Neural crest cell (in vitro differentiated cells): ENCODE measurements at places on chromosomes 12 and 14. TPM values are rescaled to one million over a fixed set of nuclear protein-coding genes. Genes with fewer than 3 reads are reported as not detected.

DNA sequence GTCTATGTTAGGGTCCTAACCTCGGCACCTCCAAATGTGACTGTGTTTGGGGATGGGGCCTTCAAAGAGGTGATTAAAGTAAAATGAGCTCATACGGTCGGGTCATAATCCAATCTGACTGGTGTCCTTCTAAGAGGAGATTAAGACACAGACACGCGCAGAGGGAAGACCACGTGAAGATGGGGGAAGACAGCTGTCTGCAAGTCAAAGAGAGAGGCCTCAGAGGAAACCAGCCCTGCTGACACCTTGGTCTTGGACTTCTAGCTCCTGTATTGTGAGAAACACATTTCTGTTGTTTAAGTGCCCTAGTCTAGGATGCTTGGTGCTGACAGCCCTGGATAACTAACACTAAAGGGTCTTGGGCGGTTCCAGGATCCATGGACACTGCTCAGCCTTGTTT lies 109.6 kb downstream of the DICER1 start:
- no peak overlapping the region for H3K27ac ChIP-seq
- peaks cover 6% of the 10 kb centered on the region for H3K27me3 ChIP-seq
- H3K4me3 ChIP-seq, result no peak overlapping the region
- peaks cover 7% of the 10 kb centered on the region for H3K4me1 ChIP-seq

Gene SLC5A8
- total RNA-seq, result not detected in 2 replicates

- H3K27me3 ChIP-seq, result peaks cover 6% of the 10 kb centered on the region
- DNase-seq, result no peak
- no peaks in the 10 kb centered on the region for H3K36me3 ChIP-seq
Observed at GRCh38 chr14:92400579-92401444, 77.8 kb downstream of the SLC24A4 start.

Gene COL2A1
- total RNA-seq, result 384 and 386 TPM in 2 replicates

GRCh38 chr14:95445676-95446075 lies 70.8 kb downstream of the SYNE3 start:
- H3K27ac ChIP-seq, result no peak overlapping the region
- no peaks in the 10 kb centered on the region for H3K36me3 ChIP-seq
- H3K27me3 ChIP-seq, result no peaks in the 10 kb centered on the region
- H3K4me3 ChIP-seq, result no peak overlapping the region
- DNase-seq, result no peak

GRCh38 chr14:37625597-37626595 lies 30.5 kb downstream of the TTC6 start:
- H3K27me3 ChIP-seq, result peaks cover 64% of the 10 kb centered on the region
- no peak for DNase-seq
- peaks cover 4% of the 10 kb centered on the region for H3K4me1 ChIP-seq
- no peak overlapping the region for H3K27ac ChIP-seq

Gene RNASE7
- not detected in 2 replicates for total RNA-seq

- H3K4me1 ChIP-seq, result no peaks in the 10 kb centered on the region
- H3K27me3 ChIP-seq, result no peaks in the 10 kb centered on the region
- no peaks in the 10 kb centered on the region for H3K36me3 ChIP-seq
- H3K27ac ChIP-seq, result no peak overlapping the region
- no peak overlapping the region for H3K4me3 ChIP-seq
Observed at GRCh38 chr12:111182382-111182781, 186.5 kb downstream of the PHETA1 start.

- no peak for DNase-seq
- peaks cover 67% of the 10 kb centered on the region for H3K4me1 ChIP-seq
- H3K27me3 ChIP-seq, result no peaks in the 10 kb centered on the region
- H3K36me3 ChIP-seq, result peaks cover 5% of the 10 kb centered on the region
- no peak overlapping the region for H3K27ac ChIP-seq
- no peak overlapping the region for H3K4me3 ChIP-seq
Observed at GRCh38 chr12:108720757-108721514, 10.4 kb downstream of the CORO1C start.

Gene SLC39A2
- 0.36 and 0.37 TPM in 2 replicates for total RNA-seq

DNA sequence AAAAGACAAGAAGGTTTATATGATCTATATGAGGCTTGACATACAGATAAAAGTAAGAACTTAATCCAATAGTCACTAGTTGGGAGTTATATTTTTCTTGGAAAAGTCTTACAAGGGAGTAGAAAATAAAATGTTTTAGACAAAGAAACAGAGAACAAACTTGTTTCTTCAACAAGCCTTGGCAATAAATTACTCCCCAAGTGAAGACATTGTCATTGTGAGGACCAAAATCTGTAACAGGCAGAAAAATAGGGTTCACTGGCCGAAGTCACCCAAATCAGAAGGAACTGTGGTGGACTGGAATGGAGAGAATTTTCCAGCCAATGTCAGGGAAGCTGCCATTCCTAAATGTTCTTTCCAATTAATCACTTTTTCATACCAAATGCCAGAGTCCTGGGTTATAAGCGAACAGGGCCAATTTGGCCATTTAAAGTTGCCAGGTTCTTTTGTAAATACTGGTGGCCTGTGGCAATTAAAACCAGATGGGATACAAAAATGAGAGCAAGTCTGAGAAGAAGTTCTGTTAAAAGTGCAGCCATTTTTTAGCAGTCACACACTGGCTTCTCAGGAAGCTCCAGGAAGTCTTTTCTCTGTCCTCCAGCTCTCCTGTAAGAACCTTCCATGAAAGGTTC lies 117.3 kb upstream of the OVCH1 start:
- no peak for DNase-seq
- no peaks in the 10 kb centered on the region for H3K4me1 ChIP-seq
- H3K4me3 ChIP-seq, result no peak overlapping the region

DNA sequence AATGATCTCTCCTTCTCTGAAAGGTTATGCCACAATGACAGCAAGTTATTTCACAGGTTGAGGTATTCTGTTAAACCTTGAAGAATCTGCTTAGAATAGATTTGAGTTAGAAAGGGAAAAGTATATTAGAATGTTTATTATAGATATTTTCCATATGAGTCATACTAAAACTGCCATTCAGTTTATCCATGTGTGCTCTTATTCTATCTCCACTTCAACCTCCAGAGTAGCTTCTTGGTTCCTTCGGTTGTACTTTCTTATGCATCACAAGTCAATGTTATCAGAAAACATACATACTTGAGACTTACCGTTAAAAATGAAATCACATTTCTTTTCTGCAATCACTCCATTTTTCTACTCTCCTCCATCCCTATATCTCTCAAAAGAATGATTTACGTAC lies 197.7 kb downstream of the BCAT1 start:
- no peak overlapping the region for H3K4me3 ChIP-seq
- no peaks in the 10 kb centered on the region for H3K27me3 ChIP-seq
- H3K27ac ChIP-seq, result no peak overlapping the region
- H3K4me1 ChIP-seq, result peaks cover 86% of the 10 kb centered on the region
- no peaks in the 10 kb centered on the region for H3K36me3 ChIP-seq

Gene KRT8
- total RNA-seq, result 8.3 and 10.3 TPM in 2 replicates

- no peaks in the 10 kb centered on the region for H3K27me3 ChIP-seq
- H3K36me3 ChIP-seq, result no peaks in the 10 kb centered on the region
- no peak overlapping the region for H3K4me3 ChIP-seq
- H3K4me1 ChIP-seq, result peaks cover 24% of the 10 kb centered on the region
Observed at GRCh38 chr12:42560977-42561376, 28.6 kb downstream of the PRICKLE1 start.

DNA sequence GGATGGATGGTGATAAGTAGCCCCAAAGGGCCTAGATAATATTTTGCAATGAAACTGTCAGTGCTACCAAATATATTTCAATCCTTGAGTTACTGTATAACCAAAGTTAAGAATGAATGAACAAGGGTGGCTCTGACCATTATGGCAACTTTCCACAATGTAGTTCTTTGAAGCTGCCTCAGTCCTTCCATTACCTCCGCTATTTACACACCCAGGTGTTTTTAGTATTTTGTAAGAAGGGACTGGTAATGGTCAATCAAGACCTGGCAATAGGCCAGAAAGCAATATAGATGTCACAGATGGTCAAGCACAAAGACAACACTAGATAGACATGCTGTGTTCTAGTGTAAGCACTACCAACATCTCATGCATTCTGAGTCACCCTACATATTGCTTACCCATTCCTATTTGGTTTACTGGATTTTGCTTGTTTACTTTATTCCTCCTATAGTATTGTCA lies 16.3 kb downstream of the DUSP16 start:
- H3K27me3 ChIP-seq, result no peaks in the 10 kb centered on the region
- DNase-seq, result no peak
- no peaks in the 10 kb centered on the region for H3K36me3 ChIP-seq
- no peak overlapping the region for H3K4me3 ChIP-seq
- H3K27ac ChIP-seq, result no peak overlapping the region
- H3K4me1 ChIP-seq, result peaks cover 19% of the 10 kb centered on the region

DNA sequence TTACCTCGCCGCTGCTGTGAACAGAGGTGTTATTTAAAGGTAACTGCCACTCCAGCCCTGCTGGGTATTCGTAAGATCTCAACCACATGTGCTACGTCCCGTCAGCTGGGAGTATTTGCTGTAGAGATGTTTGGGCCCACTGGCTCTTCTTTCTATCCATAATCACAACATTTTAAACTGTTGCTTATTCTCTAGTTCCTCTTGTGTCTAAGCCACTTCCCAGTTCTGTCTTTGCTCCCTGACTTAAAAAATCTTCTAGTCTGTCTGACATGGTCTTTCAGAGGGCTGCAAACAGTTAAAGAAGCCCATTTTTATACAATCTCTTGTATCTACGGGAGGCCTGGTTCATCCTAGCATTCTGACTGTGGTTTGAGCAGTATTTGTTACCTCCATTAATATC lies 33.2 kb upstream of the HELB start:
- no peaks in the 10 kb centered on the region for H3K36me3 ChIP-seq
- peaks cover 3% of the 10 kb centered on the region for H3K27me3 ChIP-seq
- no peak overlapping the region for H3K27ac ChIP-seq

GRCh38 chr12:21330682-21331253 lies 3.9 kb downstream of the SLCO1A2 start:
- no peaks in the 10 kb centered on the region for H3K4me1 ChIP-seq
- peaks cover 30% of the 10 kb centered on the region for H3K36me3 ChIP-seq
- DNase-seq, result no peak
- H3K4me3 ChIP-seq, result no peak overlapping the region
- no peaks in the 10 kb centered on the region for H3K27me3 ChIP-seq

Gene MED13L
- total RNA-seq, result 89.0 and 90.1 TPM in 2 replicates

DNA sequence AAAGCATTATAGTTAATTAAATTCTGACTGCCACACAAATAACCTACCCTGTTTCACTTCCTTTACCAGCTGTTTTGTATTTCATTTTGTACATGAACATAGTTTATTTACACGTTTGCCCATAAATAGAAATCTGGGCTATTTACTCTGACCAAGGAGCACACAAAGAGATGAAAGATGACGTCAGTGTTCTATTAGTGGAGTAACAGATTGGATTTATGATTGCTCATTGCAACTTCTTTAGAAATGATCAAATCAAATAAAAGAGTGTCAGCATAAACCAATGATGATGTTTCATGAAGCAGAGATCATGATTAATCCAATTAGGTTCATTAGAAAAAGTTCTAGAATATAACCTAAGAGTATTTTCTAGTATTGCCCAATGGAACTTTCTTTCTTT lies 12.0 kb upstream of the RTL1 start:
- no peaks in the 10 kb centered on the region for H3K4me1 ChIP-seq
- no peak overlapping the region for H3K4me3 ChIP-seq
- H3K27me3 ChIP-seq, result no peaks in the 10 kb centered on the region
- no peak for DNase-seq
- no peaks in the 10 kb centered on the region for H3K36me3 ChIP-seq

Gene ASIC1
- total RNA-seq, result 22.7 and 25.0 TPM in 2 replicates

- H3K4me3 ChIP-seq, result peak overlapping the region; percentile 81
- no peak for DNase-seq
- peaks cover 55% of the 10 kb centered on the region for H3K27me3 ChIP-seq
- H3K4me1 ChIP-seq, result peaks cover 29% of the 10 kb centered on the region
Observed at GRCh38 chr14:64983439-64984310, 3.0 kb upstream of the FNTB start.

GRCh38 chr12:2645460-2645859 lies 149.3 kb upstream of the FKBP4 start:
- H3K27me3 ChIP-seq, result peaks cover 4% of the 10 kb centered on the region
- DNase-seq, result no peak
- H3K27ac ChIP-seq, result no peak overlapping the region
- peaks cover 16% of the 10 kb centered on the region for H3K4me1 ChIP-seq

- no peak overlapping the region for H3K27ac ChIP-seq
- H3K4me3 ChIP-seq, result peak overlapping the region; percentile 2
- peaks cover 78% of the 10 kb centered on the region for H3K4me1 ChIP-seq
- no peak for DNase-seq
Observed at GRCh38 chr12:62629971-62630739, 163.5 kb downstream of the MON2 start.

GRCh38 chr14:38280081-38280480 lies 24.2 kb upstream of the CLEC14A start:
- H3K4me3 ChIP-seq, result no peak overlapping the region
- H3K27me3 ChIP-seq, result peaks cover 7% of the 10 kb centered on the region
- H3K4me1 ChIP-seq, result peaks cover 14% of the 10 kb centered on the region
- H3K27ac ChIP-seq, result no peak overlapping the region

Gene ZC2HC1C
- total RNA-seq, result 1.3 and 1.9 TPM in 2 replicates

DNA sequence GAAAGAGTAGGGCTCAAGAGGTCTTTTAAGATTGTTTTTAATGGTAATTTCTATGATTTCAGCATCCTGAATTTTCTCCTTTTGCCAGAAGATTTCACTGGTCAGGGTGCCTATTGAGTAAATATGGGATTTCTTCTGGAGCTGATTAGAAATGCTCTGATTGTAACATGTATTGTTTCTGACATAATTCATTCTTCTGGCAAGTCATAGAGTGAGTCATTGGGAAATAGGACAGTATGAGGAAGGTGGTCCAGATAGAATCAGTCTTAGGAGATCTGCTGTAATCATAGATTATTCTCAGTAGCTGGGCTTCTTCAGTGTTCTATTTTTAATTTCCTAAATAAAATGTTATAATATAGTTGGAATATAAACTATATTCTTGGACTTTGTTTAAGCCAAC lies 182.0 kb upstream of the NAV3 start:
- H3K27me3 ChIP-seq, result no peaks in the 10 kb centered on the region
- H3K27ac ChIP-seq, result no peak overlapping the region
- no peak overlapping the region for H3K4me3 ChIP-seq
- peaks cover 5% of the 10 kb centered on the region for H3K4me1 ChIP-seq
- no peaks in the 10 kb centered on the region for H3K36me3 ChIP-seq
- no peak for DNase-seq

- H3K36me3 ChIP-seq, result no peaks in the 10 kb centered on the region
- peak overlapping the region; percentile 72 for H3K4me3 ChIP-seq
- H3K4me1 ChIP-seq, result peaks cover 68% of the 10 kb centered on the region
- DNase-seq, result no peak
Observed at GRCh38 chr14:64703395-64704142, 655 bp upstream of the PLEKHG3 start.

Gene P2RX7
- total RNA-seq, result 0.12 and 0.27 TPM in 2 replicates

DNA sequence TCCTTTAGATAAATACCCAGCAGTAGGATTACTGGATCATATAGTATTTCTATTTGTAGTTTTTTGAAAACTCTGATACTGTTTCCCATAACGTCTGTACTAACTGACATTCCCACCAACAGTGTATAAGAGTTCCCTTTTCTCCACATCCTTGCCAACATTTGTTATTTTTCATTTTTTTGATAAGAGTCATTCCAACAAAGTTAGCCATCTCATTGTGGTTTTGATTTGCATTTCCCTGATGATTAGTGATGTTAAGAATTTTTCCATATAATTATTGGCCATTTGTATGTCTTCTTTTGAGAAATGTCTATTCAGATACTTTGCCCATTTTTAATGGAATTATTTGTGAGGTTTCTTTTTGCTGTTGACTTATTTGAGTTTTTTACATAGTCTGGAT lies 486.0 kb downstream of the FLRT2 start:
- no peaks in the 10 kb centered on the region for H3K36me3 ChIP-seq
- no peak overlapping the region for H3K4me3 ChIP-seq
- no peak overlapping the region for H3K27ac ChIP-seq
- DNase-seq, result no peak

Gene DIABLO
- 78.5 and 80.8 TPM in 2 replicates for total RNA-seq

Gene ANKS1B
- total RNA-seq, result 5.6 and 8.4 TPM in 2 replicates

Gene KLRD1
- 0.12 TPM in 1 of 2 replicates, not detected in the other for total RNA-seq
